ENCODE measurements at places on chromosomes 11 and 22.

DNA sequence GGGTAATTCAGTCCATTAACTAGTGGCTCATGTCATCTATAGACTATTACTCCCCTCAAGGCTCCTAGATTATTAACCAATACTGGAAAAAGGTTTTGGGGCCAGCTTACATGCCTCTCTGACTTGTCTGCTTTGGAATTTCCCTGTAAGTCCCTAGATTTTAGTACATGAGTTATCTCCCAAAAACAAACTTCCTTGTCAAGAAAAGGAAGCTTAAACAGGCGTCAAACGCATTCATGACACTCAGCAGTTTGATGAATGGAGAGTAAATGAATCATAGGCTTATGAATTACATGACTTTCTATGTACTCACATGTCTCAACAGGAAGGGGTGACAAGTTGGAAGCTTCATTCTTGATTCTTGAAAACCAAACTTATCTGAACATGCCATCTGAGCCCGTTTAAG, 70.8 kb downstream of the BLID start:
- no peak for DNase-seq

- DNase-seq: no peak
Observed at GRCh38 chr22:49599691-49600455, 227.8 kb downstream of the BRD1 start.

- DNase-seq: no peak
Observed at GRCh38 chr11:116828632-116829524, 829 bp upstream of the APOC3 start.

DNA sequence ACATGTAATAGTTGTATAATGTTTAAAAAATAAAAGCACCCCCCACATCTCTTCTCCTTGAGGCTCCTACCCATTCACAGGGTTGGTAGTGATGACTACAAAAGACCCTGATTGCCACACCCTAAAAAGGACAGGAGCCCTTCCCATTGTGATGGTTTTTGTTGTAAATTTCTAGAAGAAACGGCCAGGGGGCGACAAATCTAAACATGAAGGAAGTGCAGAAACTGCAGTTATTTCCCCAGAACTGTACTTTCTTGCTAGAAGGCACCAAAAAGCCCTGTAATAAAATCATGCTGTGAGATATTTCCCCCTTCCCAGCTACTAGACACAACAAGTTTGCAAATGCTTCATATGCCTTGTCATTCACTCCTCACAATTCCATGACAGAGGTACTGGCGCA, 10.8 kb downstream of the PRR5L start:
- DNase-seq: no peak

DNA sequence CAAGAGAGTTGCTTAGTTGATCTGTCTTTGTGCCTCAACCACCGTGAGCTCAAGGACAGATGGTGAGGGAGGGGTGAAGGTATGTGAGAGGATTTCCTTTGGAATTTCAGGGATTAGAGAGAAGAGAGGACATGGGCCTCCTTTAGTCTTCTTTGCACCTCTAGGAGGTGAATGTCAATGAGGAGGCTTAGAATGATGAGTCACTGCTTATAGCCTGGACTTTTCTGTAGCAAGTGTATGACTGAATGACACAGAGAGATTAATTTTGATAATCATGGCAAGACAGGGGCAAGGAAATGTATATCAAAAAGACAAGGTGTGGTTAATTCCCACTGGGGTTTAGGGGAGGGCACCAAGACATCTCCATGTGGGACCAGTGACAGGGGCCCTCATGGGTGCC, 947.3 kb upstream of the TENM4 start:
- DNase-seq: no peak

GRCh38 chr11:78907636-78908035, 333.0 kb upstream of the NARS2 start:
- DNase-seq: no peak
